HTR-8/SVneo (cell line): ENCODE measurements at places on chromosomes 12 and 14.

DNA sequence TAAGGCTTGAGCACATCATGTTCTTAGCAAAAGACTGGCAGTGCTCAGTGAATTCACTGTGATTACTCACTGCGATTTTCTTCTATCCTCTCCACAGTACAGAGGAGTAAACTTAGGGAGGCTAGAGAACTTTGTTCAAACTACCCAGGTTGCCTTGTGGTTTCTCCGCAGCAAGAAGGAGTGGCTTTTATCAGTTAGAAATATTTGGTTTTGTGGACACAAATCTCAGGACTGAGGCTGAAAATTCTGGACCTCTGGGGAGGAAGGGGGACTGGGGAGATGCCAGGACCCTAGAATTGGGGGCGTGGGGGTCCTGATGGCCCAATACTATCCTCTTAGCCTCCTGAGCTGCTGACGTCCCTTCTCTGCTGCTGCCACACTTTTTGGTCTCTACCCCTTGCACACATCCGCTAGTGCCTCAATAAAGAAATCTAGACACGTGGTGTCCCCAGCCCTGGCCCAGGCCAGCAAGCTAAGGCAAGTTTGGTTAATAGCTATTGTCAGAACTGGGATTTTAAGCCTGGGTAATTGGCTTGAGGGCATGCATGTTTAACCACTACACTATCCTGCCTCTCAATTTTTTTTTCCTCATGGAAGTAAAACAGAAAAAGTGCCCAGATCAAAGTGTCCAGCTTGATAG is 842 bp downstream of the OAS2 start:
- DNase-seq: no peak

DNA sequence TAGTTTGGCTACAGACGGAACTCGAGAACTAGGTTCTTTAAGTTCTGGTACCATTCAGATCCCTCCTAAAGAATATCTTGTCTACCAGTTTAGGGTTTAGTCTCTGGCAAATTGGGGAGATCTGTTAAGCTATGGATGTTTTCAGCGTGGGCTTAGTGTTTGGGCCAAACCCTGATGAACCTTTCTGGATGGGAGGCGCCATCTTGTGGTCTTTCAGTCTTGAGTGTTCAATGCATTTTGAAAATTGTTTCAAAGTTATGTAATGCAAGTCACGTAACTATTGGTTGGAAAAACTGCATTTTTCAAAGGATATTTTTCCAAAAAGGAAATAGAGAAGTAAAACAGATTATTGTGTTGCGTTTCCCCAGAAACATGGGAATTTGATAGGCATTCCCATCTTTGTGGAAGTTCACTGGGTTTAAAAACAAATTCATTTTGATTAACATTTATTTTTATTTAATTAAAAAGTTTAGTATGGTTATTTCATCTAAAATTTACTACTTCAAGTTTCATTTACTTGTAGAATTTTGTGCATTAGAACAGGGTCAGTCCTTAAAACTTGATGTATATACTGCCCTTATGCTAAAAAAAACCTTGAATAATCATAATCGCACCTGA is 169.0 kb downstream of the PRIMA1 start:
- DNase-seq: peak; percentile 27

DNA sequence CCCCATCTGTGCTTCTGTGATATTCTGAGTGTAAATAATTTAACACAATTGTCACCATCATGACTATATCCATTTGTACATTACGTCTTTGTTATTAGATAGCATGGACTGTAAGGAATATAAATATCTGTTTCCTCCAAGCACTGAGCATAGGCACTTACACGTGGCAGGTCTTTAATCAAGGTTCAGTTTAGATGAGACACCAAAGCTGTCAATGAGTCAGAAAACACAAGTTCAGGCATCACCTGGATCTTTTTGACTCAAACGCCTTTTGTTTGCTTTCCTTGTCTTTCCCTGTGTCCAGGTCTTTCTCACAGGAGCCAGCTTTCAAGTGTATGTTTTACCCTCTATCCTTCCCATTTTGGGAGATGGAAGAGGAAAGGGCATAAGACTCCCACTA is 163.2 kb upstream of the CCDC198 start:
- DNase-seq: no peak

DNA sequence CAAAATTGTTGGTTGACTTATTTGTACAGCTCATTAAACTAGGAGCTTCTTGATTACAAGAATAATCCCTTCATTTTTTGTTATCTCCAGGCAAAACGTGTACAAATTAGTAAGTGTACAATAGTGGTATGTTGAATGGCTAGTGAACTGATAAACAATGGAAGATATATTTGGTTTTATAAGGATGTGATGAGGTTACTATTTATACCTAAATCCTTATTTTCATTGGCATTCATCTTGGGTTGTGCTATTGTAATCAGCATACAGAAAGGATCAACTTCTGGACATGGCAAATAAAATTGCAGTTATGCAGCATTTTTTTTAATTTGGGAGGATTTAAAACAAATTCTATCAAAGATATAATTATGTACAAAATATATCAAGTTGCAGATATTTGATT is 199.4 kb upstream of the GZMB start:
- DNase-seq: no peak

- no peak for DNase-seq
Measured at GRCh38 chr14:56905282-56905681, 95.0 kb upstream of the OTX2 start.

- DNase-seq: no peak
Measured at GRCh38 chr12:66848967-66849366, 170.1 kb upstream of the GRIP1 start.

DNA sequence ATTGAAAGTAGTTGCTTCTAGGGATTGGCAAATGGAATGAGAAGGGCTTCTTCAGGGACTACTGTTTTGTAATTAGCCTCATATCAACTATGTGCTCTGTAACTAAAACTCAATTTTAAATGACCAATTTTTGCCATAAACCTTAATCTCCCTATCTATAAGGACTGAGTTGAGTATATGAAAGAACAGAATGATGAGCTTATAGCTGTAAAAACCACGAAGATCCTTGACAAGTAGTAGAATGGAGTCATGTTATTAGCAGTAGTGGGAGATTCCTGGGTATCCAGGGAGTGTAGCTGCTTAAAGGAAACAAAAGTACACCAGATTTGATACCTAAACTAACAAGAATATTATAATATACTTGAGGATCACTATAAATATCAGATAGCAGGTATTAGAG is 28.0 kb downstream of the LGALS3 start:
- no peak for DNase-seq

DNA sequence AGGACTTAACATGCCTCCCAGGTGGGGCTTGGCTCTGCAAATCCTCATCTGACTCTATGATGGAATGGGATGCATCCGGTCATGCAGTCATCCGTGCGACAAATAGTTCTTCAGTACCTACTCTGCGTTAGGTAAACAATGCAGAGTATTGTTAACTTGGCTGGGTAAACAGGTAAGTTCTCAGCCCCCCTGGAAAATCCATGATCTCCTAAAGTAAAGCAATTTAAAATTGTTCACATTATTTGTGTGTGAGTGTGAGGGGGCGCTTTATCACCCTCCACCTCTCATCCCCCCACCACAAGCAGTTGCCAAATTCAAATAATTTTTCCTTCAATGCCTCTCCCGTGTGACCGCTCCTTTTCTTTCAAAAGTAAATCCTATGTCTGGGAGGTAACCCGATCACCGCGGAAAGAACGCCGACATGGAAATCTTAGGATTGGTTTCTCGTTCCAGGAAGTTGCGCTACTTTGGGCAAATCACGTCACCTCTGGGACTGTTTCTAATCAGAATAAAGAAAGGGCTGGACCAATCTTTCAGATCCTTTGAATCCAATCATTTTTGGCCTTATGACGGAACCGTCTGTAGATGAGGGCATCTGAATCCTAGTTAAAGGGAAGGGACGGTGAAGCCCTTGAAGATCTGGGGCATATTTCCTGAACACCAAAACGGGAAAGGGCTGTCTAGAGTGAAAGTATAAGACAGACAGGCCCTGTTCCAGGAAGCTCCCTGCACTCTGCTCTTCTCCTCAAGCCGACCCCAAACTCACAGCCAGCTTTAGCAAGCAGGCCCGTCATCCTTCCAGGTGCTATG is 44.0 kb upstream of the SINHCAF start:
- DNase-seq: no peak

DNA sequence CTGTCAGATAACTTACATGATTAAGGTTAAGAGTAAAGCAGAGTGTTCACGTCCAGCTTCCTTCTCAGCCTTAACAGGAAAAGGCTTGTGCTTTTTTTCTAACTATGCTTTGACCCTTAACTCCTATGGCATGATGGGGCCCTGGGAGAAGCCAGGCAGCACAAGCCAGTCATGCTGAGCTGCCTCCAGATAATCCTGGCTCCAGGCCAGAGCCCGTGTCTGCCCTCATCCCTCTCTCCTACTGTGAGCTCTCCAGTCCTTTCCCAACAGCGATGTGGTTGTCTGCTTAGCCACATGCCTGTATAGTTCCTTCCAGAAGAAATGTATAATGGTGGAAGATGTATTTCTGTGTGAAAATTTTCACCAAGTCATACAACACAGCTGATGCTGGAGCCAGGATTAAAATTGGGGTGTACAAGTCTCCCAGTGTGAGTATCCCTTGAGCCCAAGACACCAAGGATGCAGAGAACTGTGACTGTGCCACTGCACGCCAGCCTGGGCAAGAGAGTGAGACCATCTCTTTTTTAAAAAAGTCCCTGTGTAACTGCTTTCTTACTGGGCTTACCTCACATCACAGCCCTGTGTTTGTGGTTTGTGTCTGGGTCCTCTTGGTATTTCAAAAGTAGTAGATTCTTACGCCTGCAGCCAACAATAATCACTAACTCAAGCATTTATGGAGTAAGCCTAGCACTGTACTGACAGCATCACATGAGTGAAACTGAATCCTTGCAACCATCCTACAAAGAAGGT is 7.9 kb upstream of the ITFG2 start:
- DNase-seq: no peak
